Nucleus accumbens (tissue), 56 donors: ENCODE measurements at places on chromosomes 13 and 19.

DNA sequence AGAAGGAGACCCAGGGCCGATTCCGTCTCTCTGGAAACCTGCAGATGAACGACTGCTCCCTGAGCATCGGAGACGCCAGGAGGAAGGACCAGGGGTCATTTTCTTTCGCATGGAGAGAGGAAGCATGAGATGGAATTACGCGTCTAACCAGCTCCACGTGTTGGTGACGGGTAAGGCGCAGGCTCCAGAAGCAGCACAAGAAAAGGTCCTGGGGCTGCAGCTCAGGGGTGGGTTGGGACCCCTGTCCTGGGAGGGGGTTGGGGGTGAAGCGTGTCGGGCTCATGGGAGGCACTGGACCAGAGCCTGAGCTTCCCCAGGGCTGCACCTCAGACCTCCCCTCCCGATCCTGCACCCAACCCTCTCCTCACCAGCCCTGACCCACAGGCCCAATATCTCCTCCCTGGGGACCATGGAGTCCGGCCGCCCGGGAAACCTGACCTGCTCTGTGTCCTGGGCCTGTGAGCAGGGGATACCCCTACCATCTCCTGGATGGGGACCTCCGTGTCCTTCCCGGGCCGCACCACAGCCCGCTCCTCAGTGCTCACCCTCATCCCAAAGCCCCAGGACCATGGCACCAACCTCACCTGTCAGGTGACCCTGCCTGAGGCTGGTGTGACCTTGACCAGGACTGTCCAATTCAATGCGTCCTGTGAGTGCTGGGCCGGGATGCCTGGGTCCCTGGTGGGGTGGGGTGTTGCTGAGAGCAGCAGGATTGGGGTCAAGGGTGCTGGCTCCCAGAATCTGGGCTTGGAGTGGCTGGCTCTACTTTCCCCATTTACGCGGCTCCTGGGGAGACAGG, 39.6 kb upstream of the CD33 start:
- DNase-seq = no peak

DNA sequence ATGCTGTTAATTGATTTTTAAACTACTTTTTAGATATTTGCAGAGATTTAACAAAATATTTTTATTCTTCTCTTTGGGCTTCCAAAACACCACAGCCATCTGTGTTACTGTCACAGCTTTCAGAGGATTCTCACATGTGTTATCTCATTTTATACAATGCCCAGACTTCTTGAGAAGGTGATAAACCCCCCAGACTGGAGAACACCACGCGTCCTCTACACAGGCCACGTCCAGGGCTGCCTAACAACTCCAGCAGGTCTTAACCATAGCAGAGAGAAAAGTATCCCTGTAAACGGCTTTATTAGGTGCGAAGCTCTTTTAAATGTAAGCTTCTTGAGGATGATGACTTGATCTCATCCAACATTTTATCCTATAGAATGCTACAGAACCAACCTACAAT, 2.0 kb downstream of the GPR183 start:
- DNase-seq = no peak

DNA sequence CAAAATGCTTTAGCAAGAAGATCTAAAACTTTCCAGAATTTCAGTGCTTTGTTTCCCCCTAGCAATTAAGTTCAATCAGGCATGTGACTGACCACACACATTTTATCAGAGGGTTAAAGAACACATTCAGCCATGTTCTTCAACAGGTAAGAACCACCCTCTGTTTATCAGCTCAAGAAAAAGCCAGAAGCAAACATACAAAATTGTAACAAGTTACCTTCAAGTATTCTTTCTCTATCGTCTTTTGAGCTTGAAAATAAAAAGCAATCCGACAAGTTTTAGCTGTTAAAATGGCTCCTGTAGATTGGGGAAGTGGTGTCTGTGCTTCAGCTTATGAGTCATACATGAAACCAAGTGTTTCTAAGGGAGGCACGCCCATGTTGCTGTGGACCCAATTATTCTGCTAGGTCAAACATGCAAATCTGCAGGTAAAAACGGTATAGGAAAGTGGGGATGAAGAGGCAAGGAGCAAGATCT, at the start of gene ELF1:
Gene ELF1 (minus strand): TSS at position 306 of the 477 bp plus-strand sequence. CDS start 37,262 bp downstream, outside the sequence.
- DNase-seq = no peak

DNA sequence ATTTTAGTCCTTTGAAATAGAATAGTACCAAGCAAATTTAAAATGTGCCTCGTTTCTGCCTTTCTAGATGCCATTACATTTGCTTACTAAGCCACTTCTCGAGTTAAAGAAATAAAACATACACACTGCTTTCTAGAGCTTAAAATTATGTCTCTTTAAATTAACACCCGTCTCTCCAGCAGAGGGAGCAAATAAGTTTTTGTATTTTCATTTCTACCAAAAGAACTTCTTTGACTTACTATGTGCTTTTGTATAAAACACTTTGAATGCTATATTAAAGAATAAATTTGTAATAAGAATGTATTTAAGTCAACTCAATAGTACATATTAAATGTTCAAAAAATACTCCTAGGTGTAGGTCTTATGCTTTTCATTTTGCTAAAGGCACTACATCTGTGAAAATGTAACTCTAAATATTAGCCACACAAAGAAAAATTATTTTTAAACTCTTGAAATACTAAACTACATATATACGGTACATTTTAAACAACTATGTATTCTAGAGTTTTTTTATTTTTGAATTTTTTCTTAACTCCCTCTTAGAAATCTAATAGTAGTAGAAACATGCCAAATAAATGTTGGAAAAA, 269.3 kb upstream of the MIR17HG start:
- DNase-seq = no peak

DNA sequence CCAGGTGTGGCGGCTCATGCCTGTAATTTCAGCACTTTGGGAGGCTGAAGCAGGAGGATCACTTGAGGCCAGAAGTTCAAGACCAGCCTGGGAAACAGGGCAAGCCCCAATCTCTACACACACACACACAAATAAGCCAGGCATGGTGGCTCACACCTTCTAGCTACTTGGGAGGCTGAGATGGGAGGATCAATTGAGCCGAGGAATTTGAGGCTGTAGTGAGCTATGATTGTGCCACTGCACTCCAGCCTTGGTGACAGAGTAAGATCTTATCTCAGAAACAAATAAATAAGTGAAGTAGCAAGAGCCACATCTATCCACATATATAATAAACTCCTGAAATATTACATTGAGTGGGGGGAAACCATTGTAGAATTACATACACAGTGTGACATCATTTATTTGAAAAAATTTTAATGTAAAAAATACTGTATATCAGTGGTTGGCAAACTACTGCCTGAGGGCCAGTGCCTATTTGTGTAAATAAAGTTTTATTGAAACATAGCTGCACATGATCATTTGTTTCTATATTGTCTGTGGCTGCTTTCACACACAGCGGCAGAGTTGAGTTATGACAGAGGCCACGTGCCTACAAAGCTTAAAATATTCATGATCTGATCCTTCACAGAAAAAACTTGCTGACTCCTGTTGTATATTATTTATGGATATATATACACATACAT, 54.7 kb upstream of the ARHGEF7 start:
- no peak for DNase-seq

DNA sequence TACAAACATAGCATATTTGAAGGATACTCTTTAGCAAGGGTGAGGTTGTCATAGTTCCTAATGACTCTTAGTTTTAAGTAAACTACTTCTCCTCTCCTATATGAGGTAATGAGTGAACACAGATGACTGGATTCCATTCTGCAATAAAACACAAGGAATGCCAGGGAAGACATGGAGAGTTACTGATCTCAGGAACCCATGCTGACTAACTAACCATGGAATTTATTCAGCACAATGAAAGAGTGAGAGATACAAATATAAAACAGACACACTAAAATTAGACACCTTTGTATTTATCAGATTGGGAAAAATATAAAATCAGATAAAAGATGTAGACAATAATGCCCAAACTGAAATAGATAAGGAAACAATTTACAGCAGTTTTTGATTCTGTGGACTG, 1525.9 kb upstream of the SLC10A2 start:
- no peak for DNase-seq

GRCh38 chr13:109145631-109146030, 516.2 kb downstream of the MYO16 start:
- DNase-seq = no peak

- no peak for DNase-seq
Measured at GRCh38 chr13:105871768-105872167, 663.7 kb downstream of the EFNB2 start.

GRCh38 chr13:100269837-100270236, 180.9 kb downstream of the PCCA start:
- peak; percentile 16 for DNase-seq

DNA sequence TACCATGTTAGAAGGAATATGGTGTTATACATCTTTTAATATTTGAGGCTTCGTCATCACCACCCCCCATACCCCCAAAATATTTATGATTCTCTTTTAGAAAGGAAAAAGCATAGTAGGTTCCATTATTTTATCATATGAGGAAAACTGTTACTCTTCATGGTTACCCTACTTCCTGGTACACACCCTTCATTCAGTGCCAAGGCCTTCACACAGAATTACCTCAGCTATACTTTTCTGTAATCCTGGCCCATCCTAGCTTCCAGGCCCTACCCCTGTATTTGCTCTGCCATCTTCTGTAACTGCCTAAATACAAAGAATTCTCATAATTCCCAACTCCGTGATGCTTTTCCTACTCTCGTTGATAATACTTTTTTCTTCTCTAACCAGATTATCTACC, 4.3 kb upstream of the UTP14C start:
- no peak for DNase-seq

- no peak for DNase-seq
Measured at GRCh38 chr13:23654111-23655110, 84.2 kb downstream of the TNFRSF19 start.

DNA sequence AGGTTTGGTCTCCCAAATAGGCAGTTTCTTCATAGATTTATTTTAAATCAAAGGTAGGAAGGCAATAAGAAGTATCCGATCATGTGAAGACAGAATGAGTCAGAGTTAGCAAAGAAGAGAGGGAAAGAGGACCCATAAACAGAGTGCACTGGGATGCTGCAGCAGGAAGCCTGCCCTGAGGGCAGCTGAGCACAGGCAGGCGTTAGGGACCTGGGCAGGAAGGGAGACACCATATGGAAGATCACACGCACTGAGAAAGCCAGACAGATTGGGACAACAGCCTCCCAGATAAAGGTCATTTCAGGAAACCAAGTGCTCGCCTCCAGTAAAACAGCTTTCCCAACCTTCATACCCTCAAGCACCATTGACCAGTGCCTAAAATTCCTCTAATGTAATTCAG, 598.0 kb downstream of the EFNB2 start:
- no peak for DNase-seq

GRCh38 chr13:69618393-69618792, 489.2 kb upstream of the ATXN8OS start:
- no peak for DNase-seq

- DNase-seq = no peak
Measured at GRCh38 chr13:36344173-36344572, 2.0 kb downstream of the SPART start.

- DNase-seq = peak; percentile 83
Measured at GRCh38 chr19:42176990-42177685, 40.3 kb downstream of the DEDD2 start.

GRCh38 chr13:93900731-93901130, 578.8 kb downstream of the DCT start:
- DNase-seq = no peak

GRCh38 chr13:35501661-35502235, 25.3 kb upstream of the MAB21L1 start:
- no peak for DNase-seq

DNA sequence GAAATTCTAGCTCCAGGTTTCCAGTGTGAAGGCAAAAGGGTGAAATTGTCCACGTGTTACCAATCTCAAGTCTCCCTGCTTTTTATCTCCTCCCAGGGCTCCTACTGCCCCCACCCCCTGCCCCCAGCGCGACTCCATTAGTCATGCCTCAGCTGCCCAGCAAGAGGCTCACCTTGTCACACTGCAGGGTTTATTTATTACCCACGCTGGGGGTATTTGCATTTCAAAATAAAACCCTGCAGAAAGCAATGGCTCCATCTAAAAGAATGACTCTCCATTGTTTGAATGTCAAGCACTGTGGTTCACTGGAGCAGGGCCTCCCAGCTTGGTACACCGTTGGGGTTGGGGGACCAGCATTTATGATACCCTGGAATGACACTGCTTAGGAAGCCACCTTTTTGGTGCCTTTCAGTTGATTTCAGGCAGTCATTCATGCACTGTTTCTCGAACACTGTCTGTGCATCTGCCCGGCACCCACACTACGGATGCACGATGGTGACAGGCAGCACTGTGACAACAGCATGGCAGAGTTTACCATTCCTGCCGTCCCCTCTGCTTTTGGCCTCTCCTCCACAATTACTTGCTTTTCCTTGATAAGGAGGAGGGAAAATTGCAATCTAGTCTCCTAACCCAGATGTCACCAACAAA, 9.9 kb upstream of the POP4 start:
- DNase-seq = no peak

DNA sequence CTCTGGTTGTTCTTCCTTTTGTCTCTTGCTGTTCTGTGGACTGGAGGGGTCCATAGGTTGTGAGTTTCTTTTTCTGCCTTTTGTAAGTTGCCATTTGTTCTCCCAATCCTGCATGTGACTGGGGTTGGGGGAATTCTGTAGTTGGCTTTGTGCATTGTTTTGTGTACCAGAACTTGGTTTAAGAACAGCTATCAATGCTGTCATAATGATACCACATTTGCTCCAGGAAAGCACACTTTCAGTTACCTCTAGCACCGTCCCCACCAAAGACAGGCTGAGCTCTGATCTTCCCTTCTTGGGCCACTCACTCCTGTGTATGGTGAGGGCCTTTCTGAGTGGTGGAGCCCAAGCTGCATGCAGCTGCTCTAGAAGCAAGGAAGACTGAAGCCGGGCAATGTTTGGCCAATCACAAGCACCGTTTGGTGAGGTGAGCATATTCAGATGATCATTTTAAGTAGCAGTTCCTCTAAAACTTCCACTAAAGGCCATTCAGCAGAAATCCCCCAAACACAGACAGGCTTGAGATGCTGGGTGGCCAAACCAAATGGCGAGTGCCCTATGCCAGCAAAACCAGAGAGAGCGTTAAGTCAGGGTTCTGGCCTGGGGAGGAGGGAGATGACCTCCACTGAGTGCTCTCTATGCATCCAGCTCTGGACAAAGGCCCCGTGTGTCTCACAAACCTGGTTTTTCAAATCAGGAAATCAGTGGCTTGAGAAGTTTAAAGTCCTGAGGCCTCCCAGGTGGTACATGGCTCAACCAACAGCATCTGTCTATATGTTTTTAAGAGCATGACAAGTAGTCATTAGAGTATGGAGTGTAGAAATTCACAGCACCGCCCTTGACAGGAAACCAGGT, 120.7 kb upstream of the SPATA13 start:
- peak; percentile 35 for DNase-seq

- DNase-seq = no peak
Measured at GRCh38 chr13:93216122-93216521, 10.5 kb upstream of the GPC6 start.

GRCh38 chr13:33510350-33510970, 224.9 kb upstream of the STARD13 start:
- no peak for DNase-seq
